ENCODE measurements at places on chromosomes 5 and 9. TPM values are rescaled to one million over a fixed set of nuclear protein-coding genes. Genes with fewer than 3 reads are reported as not detected.

The PLAC8L1 gene
- polyA plus RNA-seq = 1.3 TPM

The PHYKPL gene
- 78.4 TPM for polyA plus RNA-seq

GRCh38 chr5:60738461-60738860, 38.5 kb upstream of the DEPDC1B start:
- DNase-seq = no peak

DNA sequence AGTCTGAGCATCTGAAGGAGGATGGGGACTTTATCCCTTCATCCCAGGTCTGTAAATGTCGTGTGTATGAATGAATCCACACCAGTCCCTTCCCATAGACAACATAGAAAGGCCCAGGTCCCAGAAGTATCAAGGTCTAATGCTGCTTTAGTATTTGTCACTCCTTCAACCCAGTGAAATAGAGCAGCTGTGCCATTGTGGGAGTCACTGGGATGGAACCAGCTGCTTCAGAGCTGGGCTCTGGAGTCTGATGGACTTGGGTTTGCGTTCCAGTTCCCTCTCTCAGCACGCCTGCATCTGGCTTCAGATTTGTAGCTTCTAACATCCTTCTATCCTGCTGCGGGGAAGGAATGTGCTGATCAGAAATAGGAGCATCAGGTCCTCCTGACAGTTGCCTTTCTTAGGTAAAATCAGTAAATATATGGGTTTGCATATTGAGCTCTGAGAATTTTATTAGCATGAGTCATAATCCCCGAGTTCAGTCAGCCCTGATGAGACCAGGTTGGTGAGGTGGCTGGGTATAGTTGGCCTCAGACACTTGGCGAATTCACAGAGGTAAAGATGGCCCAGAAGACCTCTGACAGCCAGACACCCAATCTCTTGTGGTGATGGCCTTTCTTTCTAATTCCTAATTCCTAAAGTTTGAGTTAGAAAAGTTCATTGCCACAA, 10.1 kb downstream of the ACO1 start:
- no peak for DNase-seq

- peak; percentile 29 for DNase-seq
Observed at GRCh38 chr5:157744051-157745011, 819 bp downstream of the LSM11 start.

DNA sequence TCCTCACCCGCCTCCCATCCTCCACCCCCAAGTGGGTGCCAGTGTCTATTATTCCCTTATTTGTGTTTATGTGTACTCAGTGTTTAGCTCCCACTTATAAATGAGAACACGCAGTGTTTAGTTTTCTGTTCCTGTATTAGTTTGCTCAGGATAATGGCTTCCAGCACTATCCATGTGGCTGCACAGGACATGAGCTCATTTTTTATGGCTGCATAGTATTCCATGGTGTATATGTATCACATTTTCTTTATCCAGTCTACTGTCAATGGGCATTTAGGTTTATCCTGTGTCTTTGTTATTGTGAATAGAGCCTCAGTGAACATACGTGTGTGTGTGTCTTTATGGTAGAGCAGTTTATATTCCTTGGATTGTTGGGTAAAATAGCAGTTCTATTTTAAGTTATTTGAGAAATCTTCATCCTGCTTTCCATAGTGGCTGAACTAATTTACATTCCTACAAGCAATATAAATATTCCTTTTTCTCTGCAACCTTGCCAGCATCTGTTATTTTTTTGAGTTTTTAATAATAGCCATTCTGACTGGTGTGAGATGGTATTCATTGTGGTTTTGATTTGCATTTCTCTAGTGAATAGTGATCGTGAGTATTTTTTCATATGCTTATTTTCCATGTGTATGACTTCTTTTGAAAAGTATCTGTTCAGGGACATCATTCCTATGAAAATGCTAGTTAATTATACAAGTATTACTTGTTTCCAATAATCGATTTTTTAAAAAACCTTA, 164.0 kb upstream of the CCDC152 start:
- no peak for DNase-seq

The CSF1R gene
- polyA plus RNA-seq = 45.1 TPM

DNA sequence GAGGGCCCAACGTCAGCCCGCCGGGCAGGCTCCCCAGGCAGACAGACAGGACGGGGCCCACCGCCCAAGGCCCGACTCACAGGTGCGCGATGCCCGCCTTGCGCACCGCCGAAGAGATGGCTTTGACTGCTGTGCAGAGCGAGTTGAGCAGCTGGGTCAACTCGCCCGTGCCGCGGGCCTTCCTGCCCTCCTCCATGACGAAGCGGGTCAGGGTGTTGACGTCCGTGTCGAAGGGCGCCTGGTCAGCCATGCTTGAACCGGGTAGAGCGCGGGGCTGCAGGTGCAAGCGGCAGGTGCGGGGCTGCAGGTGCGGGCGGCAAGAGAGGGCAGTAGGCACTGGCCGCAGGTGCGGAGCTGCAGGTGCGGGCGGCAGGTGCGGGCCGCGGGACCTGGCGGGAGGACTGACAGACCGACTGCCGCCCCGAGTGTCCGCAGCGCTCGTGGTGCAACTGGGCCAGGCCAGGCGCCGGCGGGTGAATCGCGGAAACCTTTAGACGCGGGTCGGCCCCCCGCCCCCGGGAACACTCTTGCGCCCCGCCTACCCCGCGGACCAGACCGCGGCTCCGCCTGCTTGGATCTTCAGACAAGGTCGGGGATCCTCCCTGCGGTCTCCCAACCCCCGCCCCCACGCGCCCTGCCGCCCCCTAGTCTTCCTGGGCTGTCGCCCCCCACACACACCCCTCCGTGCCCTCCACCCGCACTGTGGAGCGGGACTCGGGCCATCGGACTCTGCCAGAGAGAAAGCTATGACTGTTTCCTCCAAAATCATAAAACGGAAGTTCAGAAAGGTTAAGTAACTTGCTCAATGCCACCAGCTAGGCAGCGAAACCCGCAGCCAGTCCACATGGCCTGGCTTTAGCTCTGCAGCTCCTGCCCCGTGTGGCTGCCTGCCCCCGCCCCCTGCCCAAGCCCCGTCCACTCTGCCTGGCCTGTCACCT, at the start of gene FBP1:
FBP1 (minus strand) TSS at position 458 of the 938 bp plus-strand sequence; CDS start at position 250, 208 bp downstream.
- DNase-seq = no peak
